ENCODE measurements at places on chromosomes 3 and 15.

DNA sequence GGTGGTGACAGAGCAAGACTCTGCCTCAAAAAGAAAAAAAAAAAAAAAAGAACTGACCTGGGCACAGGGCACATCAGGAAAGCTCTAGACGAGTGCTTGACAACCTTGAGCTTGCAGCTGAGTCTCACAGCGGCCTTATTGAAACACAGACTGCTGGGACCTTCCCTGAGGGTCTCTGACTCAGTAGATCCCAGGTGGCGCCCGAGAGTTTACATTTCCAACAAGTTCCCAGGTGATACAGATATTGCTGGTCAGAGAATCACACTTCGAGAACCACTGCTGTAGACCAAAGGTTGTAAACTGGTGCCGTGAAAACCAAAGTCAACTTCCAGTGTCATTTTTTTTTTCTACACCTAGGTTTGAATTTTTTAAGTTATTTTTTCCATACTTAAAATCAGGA, 573.2 kb upstream of the MDFIC2 start:
- DNase-seq: no peak

DNA sequence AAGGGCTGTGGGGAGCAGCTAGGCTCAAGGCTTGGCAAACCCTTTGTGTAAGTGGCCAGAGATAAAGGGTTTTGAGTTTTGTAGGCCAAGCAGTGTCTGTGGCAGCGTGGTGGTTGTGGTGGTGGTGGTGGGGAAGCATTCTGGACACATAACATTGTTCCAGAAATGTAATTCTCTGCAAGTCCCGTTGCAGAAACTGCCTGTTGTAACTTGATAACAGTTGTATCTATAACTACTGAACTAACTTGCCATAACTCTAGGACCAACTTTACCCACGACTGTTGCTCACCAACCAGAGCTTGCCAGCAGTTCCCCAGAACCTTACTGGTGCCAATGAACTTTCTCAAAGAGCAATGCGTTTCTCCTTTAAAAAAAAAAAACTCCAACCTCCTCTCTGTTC, 18.1 kb upstream of the TMEM40 start:
- DNase-seq: no peak

DNA sequence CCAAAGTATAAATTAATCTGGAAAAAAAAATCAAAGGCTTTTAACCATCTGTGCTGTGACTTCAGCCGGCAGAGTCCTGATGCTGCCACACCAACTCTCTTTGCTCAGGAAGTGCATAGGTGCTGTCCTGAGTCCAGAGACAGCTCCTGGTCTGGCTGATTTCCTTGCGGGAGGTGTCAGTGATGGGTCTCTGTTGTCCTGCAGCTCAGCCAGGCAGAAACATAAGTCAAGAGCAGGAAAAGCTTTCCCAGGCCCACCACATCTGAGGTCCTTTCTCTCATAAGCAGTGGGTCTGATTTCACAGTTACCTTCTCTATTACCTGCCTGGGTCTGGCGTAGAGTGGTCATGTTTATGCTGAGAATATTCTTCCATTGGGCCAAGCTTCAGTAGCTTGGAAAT, 19.4 kb downstream of the CHST2 start:
- DNase-seq: no peak

DNA sequence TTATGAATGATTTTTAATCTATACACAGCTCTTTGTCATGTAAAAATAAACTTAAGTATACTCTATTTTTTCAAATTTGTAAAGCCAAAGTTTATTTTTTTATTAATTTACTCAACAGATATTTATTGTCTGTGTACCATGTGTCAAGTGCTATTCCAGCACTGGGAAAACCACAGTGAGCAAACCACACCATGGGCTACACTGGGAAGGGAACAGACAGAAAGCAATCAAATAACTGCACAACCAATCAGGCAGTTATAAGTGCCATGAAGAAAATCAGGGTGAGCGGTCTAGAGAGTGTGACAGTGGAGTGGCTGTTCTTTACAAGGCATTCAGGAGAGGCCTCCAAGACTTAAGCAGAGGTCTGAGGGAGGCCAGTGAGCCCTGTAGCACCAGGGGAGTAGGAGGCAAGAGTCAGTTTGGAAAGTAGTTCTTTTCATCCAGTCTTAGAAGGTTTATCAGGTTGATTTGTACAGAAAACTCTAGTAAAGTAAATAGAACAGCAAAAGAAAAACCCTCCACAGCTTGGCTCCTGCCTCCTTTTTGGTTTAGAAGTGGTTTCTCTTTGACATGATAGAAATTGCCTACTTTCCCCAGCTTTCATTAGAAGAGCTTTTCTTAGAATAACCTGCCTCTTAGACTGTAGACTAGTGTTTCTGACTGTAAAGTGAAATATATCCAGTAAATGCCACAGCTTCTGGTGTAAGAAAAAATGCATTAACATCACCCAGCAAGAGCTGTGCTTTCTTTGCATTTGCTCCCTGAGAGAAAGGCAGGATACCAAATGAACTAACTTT, 13.7 kb downstream of the EIF2AK4 start:
- no peak for DNase-seq

- no peak for DNase-seq
These were observed 64.6 kb downstream of the CRTC3 start for GRCh38 chr15:90594301-90594738.

GRCh38 chr15:77838595-77838994, 205.9 kb upstream of the LINGO1 start:
- no peak for DNase-seq

- no peak for DNase-seq
These were observed 8.3 kb upstream of the VILL start for GRCh38 chr3:37982331-37982730.

DNA sequence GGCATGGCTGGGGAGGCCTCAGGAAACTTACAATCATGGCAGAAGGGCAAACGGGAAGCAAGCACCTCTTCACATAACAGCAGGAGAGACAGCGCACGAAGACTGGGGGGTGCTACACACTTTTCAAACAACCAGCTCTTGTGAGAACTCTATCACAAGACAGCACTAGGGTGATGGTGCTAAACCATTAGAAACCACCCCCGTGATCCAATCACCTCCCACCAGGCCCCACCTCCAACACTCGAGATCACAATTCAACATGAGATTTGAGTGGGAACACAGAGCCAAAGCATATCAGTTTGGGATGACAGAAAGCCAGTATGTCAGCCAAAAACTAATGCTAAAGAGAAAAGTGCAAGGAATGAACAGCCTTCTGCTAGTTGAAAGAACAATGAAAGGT, 309.8 kb upstream of the CCDC54 start:
- DNase-seq: no peak

- no peak for DNase-seq
These were observed 41.6 kb downstream of the C2CD4A start for GRCh38 chr15:62108411-62108810.

- DNase-seq: no peak
These were observed 386.6 kb upstream of the DPH6 start for GRCh38 chr15:35932531-35932930.

GRCh38 chr3:46477756-46478155, 13.1 kb upstream of the LTF start:
- no peak for DNase-seq

DNA sequence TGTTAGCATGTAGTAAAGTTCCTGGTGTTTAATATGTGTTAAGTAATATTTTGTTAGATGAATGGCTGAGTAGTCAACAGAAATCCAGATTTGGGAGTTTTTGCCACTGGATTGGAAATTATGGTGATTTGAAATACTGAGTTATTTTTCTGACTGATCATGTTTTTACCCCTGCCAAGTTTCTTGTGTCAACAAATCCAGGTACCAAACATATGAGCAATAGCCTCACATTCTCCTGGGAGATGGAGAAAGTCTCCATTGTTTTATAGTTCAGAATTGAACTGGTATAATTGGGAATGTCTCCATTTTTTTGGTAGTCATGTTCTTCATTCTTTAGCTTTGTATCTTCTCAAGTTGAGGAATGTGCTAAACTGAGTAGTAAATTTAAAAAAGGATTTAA, 767.2 kb upstream of the LMCD1 start:
- DNase-seq: no peak

DNA sequence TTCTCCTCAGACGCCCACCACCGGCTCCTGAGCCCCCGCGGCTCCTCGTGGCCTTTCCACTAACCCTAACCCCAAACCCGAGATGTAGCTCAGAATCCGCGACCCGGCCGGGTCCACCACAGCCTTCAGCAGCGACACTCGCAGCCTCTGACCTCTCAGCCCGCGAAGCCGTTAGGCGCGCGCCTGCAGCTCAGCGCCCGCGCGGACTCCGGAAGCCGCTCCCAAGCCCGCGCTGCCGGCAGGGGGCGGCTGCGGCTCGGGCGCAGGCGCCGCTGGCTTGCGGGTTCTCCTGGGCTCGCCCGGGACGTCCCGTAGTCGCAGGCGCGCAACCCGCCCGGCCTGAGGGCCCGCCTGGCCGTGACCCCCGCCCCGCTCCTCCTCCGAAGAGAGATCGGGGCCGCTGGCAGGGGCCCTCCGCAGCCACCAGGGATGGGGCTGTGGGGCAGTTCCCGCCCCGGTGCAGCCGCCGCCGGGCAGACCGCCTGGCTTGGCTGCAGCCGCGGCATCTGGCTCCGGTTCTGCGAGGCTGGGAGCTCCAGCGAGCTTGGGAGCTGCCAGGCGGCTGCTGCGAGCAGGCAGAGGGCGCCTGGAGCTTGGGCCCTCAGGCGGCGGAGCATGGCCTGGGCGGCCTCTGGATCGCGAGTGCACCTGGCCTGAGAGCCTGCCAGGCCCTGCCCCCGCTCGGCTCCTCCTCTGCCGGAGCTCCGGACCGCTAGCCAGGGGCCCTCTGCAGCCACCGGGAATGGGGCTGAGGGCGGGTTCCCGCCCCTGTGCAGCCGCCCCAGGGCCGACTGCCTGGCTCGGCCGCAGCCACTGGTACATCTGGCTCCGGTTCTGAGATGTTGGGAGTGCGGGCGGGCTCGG, 120.7 kb downstream of the LMLN start:
- DNase-seq: no peak

DNA sequence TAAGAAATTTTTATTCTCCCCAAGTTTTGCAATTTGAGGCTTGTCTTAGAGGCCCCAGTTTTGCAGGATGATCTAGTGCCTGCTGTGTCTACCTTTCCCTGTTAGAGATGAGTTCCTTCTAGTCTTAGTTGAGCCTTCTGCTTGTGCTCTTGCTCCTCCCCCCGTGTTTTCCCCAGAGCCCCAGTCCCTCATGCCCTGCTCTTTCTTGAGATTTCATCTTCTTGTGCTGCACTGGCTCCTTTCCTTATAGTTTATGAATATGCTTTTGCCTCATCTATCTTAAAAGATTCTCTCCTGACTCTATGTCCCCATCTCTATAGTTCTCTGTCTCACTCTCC, 4.7 kb downstream of the GAP43 start:
- no peak for DNase-seq

- no peak for DNase-seq
These were observed 15.0 kb downstream of the SNAPC5 start for GRCh38 chr15:66482539-66482938.

DNA sequence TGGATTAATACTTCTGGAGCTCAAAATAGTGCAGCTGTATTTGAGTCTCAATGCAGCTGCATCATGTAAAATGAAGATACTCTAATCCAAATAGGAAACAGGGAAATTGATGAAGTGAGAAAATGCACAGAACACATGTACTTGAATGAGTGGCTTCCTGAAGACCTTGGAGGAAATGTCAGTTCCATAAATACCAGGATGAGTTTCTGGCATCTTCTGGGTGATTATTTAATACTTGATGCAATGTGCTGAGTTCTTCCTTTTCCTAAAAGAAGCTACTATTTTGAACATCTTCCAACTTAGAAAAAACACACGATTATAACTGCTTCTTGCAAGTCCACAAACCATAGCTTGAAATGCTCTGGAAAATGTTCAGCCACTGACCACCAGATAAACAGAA, 162.8 kb downstream of the SLC9A9 start:
- no peak for DNase-seq

GRCh38 chr3:160531311-160531710, 34.1 kb downstream of the KPNA4 start:
- DNase-seq: no peak

All from cortex of kidney (tissue), 1 donor.